Activated naive CD8-positive, alpha-beta T cell treated with anti-CD3 and anti-CD28 coated beads for 36 hours (primary cell): ENCODE measurements at places on chromosomes 3 and 15. TPM values are rescaled to one million over a fixed set of nuclear protein-coding genes. Genes with fewer than 3 reads are reported as not detected.

DNA sequence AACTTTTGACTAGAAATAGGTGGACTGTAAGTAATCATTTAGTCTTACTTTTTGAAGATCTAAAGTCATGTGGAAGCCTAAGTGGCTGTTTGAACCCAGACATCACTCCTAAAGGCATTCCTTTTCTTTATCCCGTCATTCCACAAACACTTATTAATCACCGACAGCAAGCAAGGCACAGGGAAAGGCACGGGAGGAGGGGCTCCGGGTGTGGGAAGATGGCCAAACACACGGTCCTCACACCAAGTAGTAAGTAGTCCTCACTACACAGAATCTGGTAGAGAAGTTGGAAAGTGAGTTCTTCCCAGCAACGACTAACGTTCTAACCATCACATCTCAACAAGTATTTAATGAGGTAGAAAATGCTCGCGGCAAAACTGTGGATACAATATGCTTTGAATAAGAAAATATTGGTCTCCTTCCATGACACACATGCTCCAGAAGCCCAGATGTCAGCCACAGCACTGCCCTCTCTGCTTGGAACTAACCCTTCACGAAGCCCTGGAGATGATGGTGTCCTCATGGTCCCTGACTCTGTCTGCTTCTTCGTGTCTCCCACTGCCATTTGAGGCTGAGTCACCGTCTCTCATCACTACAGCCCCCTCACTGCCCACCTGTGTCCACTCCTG is 202.2 kb downstream of the OPA1 start:
- no peak for DNase-seq
- H3K27me3 ChIP-seq, result peaks cover 11% of the 10 kb centered on the region
- H3K4me1 ChIP-seq, result no peaks in the 10 kb centered on the region

DNA sequence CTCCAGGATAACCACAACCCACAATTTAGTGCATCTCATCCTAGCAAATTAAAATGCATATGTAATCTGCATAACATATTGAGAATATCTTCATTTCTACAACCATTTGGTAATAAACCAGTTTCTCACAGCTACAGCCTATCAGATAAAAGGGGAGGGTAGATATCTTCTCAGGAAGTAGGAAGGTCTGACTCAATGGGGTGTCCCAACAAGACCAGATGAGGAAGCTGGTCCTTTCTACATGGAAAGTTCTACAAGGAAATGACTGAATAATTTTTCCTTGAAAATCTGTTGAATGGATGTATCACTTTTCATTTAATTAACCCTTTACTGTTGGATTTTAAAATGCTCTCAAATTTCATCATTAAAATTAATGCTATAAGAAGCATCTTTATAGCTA is 17.4 kb upstream of the TMPRSS7 start:
- H3K4me1 ChIP-seq, result peaks cover 16% of the 10 kb centered on the region
- H3K36me3 ChIP-seq, result no peaks in the 10 kb centered on the region
- H3K4me3 ChIP-seq, result no peak overlapping the region
- no peak overlapping the region for H3K27ac ChIP-seq

DNA sequence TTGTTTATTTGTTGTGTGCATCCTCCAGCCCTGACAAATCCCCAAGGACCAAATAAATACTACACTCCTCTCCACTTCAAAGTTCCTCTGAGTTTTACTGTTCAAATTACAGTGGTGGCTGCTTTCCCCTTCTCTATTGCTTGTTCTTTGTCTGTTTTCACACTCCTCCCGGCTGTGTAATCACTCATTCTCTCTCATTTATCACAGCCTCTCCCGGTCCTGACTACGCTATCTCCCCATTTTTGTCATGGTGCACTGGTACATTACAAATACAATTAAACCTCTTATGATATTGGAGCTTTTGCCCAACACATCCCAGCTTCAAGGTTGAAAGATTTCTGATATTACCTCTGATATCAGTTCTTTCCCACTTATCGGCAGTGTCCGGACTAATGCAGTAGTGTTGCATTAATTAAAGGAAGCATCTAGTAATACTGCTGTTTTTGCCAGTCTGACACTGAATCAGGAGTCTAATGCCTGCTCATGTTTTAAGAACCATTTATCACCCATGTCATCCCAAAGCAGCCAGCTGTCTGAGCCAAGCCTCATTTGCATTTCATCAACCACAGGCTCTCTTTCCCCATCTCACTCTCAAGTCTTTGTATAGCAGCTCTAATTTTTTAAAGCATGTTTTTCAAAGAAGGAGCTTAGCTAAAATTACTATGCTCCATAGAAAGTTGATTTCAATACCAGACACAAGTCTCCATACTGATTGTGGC is 740.5 kb downstream of the ROBO2 start:
- no peaks in the 10 kb centered on the region for H3K4me1 ChIP-seq
- no peak overlapping the region for H3K27ac ChIP-seq
- H3K27me3 ChIP-seq, result peaks cover 4% of the 10 kb centered on the region
- DNase-seq, result no peak

GRCh38 chr3:171339598-171339997 is 120.6 kb downstream of the TNIK start:
- no peak for DNase-seq
- peaks cover 18% of the 10 kb centered on the region for H3K36me3 ChIP-seq

Gene TNNC1
- 2.9 TPM for total RNA-seq

Gene DPPA2
- not detected for total RNA-seq

Gene CILP
- not detected for total RNA-seq

Gene SLC2A2
- not detected for total RNA-seq
